ENCODE measurements at places on chromosomes 2 and 18.

GRCh38 chr2:75260946-75261345, 61.6 kb upstream of the TACR1 start:
- no peak for DNase-seq

DNA sequence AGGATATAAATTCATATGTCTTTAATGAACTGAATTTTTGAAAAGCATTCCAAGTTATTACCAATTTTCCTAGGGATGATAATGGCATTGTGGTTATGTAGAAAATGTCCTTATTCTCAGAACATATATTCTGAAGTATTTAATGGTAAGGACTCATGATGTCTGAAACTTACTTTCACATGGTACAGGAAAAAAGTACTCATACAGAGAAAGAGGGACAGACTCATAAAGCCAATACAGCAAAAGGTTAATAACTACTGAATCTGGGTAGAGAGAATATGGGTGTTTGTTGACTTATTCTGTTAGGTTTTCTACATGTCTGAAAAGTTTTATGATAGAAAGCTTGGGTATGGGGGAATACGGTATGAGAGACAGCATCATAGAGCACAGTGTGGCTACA, 84.3 kb upstream of the SERTAD2 start:
- DNase-seq: no peak

- DNase-seq: peak; percentile 47
These were observed 20.9 kb upstream of the TFPI start for GRCh38 chr2:187574969-187575750.

DNA sequence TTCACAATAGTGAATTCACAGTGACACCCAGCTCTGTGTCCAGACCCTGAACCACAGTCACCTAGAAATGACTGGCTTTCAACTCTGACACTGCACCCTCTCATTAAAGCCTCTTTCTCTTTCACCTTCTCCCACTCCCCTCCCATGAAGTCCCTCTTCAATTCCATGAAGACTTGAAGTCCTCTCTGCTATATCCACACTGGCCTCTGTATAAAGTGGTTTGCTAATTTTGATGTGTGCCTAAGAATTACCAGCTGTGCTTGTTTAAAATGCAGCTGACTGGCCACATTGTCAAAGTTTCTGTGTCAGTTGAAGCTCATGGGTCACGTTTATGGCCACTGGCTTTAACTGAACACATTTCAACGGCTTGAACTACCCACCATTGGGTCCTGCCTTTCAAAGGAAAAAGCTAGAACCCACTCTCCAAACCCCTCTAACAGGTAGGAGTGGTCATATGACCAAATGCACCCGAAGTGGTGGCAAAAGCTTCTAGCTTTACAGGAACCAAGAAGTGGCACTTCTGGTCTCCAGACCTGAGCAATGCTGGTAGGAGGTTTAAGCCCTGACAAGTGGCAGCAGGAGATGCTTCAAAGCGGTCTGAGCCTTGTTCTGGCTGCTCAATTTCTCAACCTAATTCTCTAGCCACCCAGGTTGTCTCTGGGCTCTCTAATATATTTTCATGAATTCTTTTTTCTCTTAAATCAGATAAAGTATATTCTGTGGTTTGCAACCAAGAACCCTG, 34.2 kb downstream of the B4GALT6 start:
- no peak for DNase-seq

DNA sequence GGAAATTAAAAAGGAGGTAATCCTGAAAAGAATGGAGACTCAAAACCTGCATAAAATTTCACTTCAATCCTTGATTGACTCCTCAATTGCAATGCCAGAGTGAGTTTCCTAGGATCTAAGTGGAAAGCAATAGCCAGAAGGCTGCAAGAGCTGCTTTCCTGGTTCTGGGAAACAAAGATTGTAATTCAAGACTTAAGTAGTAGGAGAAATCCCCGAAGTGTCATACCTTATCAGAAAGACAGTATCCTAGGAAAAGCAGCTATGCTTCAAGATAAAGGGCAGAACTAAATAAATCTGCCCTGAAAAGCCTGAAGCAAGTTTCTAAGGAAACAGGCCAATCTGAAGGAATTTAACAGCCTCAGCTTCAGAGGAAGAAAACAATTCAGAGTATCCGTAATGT, 390.2 kb downstream of the DSC3 start:
- no peak for DNase-seq

DNA sequence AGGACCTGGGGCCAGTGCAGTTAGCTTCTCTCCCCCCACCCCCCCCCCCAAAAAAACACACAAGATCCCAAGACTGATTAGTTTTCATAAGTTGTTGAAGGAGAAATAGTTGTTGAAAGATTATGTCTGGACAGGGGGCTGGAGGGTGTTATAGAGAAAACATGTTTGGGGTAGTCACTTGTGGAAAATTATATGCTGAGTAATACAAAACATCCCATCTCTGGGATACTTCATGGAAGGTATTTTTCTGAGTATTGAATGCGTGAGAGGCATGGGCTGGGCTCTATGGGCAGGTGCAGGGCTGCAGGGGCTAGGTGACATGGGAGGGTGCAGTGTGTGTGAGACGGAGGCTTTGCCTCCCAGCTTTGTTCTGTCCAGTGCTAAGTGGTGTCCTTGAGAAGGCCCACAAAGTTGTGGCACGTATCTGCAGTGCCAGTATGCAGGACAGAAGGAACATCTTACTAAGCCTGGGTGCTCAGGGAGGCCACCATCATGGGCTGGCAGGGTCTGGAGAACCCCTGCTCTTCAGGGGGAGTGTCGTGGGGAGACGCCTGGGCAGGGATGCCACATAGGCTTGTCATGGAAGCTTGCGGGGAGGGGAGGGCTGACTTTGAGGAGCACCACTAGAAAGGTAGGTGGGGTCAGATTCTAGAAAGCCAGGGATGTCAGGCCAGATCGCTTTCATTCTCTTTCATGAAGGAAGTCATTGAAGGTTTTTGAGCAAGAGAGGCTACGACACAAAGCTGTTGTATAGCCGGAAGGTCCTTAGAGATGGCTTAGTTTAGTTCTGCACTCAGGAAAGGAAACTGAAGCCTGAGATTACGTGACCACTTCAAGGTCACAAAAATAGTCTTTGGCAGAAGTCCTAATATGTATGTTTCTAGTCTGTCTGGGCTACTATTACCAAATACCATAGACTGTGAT, 232.0 kb downstream of the LDLRAD4 start:
- no peak for DNase-seq

DNA sequence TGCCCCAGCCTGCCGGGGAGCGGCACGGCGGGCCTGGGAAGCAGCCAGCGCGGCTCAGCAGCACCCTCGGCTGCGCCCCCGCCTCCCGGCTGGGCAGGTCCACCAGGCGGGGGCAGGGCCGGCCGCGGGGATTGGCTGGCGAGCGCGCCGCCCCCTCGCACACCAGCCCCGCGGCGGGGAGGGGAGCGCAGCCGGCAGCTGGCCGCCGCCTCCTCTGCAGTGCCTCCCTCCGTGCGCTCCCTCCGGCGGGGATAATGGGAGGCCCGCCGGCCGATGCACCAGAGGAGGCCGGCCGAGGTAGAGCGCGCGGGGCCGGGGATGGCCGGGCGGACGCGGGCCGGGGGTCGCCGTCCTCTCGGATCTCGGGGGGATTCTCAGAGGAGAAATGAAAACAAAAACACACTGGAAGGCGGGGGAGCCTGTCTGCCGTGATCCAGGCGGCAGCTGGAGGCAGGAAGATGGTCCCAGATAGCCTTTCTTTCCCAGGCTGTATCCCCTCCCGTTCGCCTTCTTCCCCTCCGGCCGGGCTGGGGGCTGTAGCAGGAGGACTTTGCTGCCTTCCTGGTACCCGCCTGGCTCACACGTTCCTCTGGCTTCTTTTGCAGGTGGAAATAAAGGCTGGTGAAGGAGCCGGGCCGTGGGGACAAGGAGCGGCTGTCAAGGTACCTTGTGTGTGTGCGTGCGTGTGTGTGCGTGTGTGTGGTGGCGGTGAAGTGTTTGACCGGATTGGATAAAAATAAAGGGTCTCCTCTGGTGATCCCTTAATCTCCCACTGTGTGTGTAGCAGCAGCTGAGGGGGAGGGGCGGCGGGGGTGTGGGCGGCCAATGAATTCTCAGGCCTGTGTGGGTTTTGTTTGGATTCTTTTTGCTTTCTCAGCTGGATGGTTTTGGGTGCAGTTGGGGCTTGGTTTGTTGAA, 18.1 kb downstream of the TET3 start:
- peak; percentile 86 for DNase-seq

DNA sequence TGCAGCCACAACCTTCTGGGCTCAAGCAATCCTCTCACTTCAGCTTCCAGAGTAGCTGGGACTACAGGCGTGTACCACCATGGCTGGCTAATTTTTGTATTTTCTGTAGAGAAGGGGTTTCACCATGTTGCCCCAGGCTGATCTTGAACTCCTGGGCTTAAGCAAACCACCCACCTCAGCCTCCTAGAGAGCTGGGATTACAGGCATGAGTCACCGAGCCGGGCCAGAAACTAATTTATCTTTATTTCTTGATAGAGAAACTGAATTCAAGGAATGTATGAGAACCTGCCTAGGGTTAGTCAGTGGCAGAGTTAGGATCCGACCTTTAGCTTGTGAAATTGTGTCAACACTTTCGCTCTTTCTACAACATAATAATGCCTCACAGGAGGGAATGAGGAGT, 19.3 kb upstream of the ITGAV start:
- peak; percentile 67 for DNase-seq

DNA sequence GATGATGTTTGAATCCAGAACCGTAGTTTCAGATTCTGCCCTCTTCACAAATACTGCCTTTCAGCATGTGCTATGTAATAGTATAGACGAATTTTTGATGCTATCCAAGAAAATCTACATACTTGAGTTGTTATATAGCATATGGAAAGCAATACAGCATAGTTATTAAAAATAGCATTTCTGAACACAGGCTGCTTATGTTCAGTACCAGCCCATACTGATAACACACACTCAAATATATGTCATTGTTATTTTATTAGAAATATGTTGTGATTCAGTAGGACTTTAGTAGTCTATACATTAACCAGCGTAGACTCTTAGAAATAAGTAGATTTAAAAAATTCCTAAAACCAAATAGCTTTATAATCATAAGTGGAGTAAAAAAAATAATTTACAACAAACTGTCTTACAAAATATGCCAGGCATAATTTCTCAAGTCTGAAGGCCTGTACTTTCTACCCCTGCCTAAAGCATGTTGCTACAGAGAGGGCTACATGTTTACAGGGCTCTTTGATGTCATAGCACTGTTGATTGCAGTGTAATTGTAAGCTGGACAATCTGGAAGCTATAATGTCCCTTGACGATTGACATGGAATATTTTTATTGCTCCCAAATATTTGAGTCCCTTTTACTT, 86.3 kb downstream of the ASXL3 start:
- no peak for DNase-seq

DNA sequence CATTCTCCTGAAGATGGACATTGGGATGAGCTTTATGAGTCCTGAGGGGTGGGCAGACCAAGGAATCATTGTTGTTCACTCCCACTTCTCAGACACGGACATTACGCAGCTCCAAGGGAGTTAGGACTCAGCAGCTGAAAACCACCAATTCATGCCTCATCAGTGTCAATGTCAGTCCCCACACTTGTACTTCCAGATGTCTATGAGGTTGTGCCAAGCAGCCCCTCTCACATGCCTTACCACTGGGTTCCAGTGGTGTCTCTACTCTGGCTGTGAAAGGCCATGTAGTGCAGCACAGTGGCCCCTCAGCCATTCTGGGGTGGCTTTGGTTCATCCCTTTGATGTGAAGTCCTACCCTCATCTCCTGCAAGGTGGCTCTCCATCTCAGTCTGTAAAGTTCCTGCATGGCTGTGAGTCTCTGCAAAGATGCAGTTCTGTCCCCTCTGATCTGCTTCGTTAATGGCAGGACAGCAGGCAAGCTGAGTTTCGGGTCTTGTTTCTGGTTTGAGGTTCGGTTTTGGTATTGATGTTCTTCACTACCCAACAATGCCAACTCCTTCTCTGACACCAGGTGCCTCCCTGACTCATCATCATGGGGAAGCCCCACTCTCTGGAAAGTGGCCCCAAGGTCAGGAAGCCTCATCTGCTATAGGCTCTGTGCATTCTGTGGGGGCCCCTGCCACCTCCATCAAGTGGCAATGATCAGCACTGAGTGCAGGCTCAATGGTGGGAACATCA, 14.0 kb upstream of the COL6A3 start:
- DNase-seq: no peak

DNA sequence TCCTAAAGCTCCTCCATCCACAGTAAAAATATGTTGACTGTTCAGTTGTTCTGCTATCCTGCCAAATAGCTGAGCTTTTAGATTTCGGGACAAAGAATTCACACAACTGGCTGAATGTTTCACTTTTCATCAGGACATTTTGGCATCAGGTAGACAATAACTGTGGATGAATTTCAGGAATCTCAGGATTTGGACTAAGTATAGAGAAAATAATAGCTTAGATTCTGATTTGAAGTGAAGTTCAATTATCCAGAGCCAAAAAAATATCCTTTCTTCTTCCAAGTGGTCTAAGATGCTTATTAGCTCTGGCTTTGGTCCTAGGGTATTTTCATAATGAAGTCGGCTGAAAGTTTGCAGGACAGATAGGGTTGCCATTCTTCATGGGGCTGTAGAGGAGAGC, 16.1 kb downstream of the KCNE4 start:
- DNase-seq: no peak

DNA sequence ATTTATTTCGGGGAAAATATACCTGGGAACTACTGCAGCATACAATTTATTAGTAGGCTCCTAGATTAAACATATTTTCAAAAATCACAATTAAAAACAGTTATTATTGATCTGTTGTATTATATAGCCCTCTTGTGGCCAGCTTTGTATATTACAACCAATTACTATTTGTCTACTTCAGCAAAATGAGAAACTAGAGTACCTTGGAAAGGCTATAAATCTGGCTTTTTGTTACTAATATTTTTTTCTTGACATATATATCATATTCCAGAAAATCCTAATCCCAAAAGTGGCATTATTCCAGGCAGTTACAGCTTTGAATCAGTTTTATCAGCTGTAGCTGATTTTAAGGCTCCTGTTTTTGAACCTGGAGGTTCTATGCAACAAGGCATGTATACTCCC, 101.2 kb downstream of the UBR3 start:
- DNase-seq: peak; percentile 43

DNA sequence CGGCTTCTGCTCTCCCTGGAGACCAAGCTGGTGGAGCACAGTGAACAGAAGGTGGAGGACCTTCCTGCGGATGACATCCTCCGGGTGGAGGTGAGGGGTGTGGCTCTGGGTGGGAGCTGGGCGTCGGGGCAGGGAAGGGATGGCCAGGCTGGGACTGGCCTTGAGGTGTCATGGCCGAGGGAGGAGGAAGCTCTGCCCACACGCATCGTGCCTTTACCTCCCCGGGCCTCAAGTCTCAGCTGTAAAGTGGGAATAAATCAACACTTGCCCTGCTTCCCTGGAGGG, 98.2 kb downstream of the DYSF start:
- no peak for DNase-seq

GRCh38 chr2:120564213-120565094, 171.2 kb upstream of the GLI2 start:
- no peak for DNase-seq

- no peak for DNase-seq
These were observed 22.6 kb downstream of the TCF23 start for GRCh38 chr2:27171351-27171848.

GRCh38 chr2:120809151-120809550, 73.5 kb downstream of the GLI2 start:
- DNase-seq: peak; percentile 82

- no peak for DNase-seq
These were observed 184.0 kb upstream of the CHAC2 start for GRCh38 chr2:53583583-53583982.

- no peak for DNase-seq
These were observed 755.5 kb downstream of the SUCLG1 start for GRCh38 chr2:83703598-83703997.

GRCh38 chr2:140759426-140760156, 1371.2 kb downstream of the LRP1B start:
- DNase-seq: no peak

Measured in fibroblast of skin of right biceps (primary cell).